ENCODE measurements at places on chromosomes 12 and 14.
A peak's percentile ranks its signal among the peaks of the same experiment; 100 is the strongest.

GRCh38 chr12:46946137-46946536 is 120.3 kb upstream of the SLC38A4 start:
- no peak for DNase-seq

GRCh38 chr12:129984106-129984505 is 80.3 kb upstream of the TMEM132D start:
- no peak for DNase-seq

DNA sequence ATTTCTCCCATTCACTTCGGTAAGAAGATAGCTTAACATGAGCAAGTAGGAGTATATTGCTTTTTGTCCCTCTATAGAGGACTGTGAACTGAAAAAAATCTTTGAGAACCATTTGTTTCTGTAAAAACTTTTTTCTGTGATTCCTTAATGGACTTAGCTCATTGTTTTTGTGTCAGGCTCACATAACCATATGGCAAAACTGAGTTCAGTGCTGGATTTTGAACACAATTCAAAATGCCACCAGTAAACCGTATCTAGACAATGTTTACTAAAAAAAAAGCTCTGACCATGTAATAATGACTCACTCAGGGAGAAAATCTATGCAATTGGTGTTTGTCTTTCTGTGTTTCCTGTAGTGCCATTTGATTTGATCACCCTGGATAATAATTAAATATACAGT is 5.2 kb downstream of the TRHDE start:
- DNase-seq = no peak

DNA sequence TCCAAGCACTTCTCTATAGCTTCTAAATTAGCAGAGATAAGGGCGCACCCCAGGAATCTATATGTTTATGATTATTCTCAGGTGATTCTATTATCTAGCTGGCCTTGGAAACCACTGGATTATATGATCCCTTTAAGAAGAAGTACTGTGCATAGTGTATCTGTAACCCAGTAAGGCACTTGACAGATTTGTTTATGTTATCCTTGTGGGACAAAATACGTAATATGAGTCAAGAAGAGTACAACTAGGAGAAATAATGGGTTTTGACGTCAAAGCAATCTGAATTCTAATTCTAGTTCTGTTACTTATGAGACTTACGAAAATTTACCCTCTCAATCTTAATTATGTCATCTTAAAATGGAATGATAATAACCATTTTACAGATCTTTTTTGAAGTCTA is 259.6 kb upstream of the NAV3 start:
- DNase-seq = no peak

GRCh38 chr12:32897687-32898573 is 1.4 kb upstream of the PKP2 start:
- no peak for DNase-seq

DNA sequence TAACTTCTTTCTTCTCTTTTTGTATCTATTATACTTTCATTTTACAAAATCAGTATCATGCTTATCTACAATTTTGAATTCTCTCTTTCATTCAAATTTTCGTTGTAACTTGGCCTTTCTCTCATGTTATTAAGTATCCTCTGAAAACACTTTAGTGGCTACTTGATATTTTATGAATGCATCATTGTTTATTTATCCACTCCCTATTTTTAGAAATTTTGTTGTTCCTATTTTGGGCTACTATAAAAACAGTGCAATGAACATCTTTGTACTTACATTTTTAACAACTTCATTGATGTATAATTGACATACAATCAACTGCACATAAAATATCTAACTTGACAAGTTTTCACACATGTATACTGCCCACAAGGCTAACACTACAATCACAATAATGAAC is 44.0 kb upstream of the AMIGO2 start:
- DNase-seq = no peak

DNA sequence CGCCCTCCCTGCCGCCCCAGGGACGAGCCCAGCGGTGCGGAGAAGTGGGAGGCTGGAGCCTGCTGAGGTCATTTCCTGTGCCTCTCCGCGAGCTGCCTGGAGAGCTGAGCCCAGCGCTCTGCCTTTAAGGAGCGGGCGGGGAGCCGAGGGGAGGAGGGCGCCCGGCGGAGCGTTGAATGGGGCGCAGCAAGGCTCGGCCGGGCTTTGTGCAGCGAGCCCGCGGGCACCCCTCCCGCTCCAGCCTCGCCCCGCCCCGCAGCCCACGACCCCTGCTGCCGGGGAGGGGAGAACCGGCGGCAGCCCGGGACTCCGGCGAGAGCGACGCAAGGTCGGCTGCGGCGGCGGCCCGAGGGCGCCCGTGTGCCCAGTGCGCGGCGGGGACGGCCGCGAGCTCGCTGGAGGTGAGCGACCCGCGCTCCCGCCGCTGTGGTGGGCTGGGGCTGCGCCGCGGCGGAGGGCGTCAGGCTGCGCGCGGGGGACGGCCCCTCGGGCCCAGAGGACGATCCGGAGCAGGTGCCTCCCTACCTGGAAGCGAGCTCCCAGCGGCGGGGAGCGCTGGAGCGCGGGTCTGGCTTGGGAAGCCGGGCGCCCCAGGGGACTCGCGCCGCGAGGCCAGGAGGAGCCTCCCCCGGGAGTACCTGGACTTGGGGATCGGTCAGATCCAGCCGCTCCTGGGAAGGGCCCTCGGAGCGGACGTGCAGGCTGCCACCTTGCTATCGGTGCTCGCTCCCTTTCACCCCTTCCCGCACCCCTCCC is at the start of gene PLEKHH1:
Gene PLEKHH1, plus strand, starts transcription at position 293 of the 756 bp plus-strand sequence. CDS start 8,578 bp downstream, outside the sequence.
- peak; percentile 31 for DNase-seq

- DNase-seq = no peak
Observed at GRCh38 chr12:127038761-127039160, 1228.2 kb upstream of the TMEM132C start.

DNA sequence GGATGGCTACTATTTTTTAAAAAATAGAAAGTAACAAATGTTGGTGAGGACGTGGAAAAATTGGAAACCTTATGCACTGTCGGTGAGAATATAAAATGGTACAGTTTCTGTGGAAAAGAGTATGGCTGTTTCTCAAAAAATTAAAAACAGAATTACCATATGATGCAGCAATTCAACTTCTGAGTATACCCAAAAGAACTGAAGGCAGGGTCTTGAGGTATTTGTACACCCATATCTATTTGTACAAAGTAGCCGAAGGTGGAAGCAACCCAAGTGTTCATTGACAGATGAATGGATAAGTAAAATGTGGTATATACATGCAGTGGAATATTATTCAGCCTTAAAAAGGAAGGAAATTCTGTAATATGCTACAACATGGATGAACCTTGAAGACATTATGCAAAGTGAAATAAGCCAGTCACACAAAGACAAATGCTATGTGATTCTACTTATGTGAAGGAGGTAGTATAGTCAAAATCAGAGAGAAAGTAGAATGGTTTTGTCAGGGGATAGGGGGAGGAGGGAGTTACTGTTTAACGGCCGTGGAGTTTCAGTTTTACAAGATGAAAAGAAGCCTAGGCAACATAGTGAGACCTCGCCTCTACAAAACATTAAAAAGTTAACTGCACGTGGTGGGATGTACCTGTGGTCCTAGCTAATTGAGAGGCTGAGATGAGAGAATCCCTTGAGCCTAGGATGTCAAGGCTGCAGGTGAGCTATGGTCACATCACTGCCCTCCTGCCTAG is 38.4 kb upstream of the CCT2 start:
- DNase-seq = no peak

GRCh38 chr12:124742111-124742510 is 121.6 kb downstream of the SCARB1 start:
- DNase-seq = no peak

GRCh38 chr12:78680596-78680995 is 184.0 kb upstream of the SYT1 start:
- no peak for DNase-seq

DNA sequence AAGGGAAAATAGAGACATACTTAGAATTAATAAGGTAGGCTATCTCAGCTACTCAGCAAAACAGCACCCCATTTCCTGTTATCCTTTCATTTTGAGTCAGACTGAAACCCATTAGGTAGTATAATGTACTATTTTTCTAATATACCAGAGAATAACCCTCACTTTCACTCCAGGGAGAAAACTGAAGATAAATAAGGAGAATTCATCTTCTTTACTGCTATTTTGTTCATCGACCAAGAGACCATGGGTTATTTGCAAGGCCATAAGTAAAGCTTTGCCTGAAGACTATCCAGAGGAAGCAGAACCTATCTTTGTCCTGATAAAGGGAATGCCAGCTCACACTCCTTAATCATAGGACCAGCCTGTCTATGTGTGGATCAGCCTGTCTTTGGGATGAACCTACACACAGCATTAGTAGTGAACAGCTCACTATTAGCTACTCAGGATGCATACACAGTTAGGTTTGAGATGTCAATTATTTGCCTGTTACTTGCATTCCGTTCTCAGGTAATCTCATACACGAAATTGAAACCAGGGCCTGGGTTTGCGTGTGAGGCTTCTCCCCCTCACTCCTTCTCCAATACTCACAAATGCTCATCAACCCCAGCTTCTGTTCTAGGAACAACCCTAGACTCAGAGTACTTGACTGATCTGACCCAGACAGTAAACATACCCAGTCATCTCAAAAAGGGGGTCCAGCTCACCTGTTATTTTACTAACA is 124.4 kb downstream of the DAD1 start:
- DNase-seq = no peak

- no peak for DNase-seq
Observed at GRCh38 chr14:53356361-53357150, 203.4 kb upstream of the DDHD1 start.

DNA sequence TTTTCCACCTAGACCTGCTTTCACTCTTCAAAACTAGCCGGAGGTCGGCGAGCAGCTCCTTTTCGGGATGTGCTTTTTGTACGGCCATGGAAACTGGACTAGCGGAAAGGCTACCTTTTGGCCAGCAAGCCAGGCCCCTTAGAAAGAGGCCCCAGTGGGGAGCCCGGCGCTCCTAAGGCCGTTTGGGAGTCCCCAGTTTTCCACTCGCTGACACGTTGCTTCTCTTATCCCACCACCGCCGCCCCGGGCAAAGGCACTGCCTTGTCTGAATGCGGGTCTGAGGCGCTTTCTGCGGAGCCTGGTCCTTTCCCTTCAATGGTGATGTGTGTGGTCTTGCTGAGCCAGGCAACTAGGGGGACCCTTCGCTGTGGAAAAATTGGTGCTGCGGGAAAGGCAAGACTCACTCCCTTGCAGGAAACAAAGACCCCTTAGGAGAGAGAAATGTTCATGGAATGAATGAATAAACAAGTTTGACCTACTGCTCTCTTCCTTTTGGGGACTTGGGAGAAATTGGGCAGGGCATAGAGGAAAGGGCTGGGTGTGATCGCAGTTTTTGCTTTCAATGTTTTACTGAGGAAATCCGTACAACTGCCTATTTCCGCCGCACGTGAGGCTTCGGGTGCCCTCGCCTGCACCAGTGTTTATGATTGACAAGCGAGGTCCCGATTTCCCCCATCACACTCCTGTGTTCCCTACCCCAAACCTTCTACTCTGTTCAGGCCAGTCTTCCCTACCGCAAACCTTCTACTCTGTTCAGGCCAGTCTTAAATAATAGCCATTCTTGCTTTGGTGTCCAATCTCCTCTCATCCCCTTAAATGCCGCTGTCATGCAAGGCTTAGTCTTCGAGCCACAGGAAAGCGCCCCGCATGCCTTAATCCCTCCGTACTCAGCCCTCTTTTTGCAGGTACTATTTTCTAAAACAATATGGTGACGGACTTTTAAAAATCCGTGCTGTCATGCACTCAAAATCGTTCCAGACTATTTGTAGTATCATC is 1.0 kb upstream of the SLC38A2 start:
- DNase-seq = no peak

DNA sequence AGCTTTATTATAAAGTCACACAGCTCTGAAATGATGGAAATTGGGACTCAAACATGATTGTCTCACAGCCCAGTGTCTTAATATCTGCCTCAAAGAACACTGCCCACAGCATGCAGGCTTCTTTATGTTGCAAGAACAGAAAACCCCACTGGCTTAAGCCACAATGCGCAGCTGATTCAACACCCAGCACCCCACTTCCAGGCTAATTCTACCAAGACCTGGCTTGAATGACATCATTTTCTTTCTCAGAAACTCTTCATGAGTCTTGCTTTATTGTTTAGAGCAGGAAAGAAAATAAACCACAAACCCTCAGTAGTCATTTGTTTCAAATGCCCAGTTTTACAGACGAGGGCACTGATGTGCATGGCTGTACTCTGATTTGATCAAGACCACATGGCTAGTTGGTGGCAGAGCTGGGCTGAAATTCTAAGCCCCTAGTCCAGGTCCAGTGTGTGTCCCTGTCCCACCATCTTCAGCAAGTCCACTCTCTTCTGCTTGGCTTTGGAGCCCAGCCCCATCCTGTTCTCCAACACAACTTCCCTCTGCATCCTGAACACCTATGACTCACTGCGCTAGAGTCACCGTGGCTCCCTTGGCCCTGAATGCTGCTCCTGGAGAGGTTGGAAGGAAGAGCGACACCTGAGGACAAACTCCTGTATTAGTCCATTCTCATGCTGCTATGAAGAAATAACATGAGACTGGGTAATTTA is 50.3 kb upstream of the SRSF5 start:
- DNase-seq = no peak

GRCh38 chr12:123131879-123132402 is 18.9 kb downstream of the PITPNM2 start:
- DNase-seq = peak; percentile 14

- DNase-seq = no peak
Observed at GRCh38 chr12:85632390-85632789, 203.8 kb downstream of the RASSF9 start.

DNA sequence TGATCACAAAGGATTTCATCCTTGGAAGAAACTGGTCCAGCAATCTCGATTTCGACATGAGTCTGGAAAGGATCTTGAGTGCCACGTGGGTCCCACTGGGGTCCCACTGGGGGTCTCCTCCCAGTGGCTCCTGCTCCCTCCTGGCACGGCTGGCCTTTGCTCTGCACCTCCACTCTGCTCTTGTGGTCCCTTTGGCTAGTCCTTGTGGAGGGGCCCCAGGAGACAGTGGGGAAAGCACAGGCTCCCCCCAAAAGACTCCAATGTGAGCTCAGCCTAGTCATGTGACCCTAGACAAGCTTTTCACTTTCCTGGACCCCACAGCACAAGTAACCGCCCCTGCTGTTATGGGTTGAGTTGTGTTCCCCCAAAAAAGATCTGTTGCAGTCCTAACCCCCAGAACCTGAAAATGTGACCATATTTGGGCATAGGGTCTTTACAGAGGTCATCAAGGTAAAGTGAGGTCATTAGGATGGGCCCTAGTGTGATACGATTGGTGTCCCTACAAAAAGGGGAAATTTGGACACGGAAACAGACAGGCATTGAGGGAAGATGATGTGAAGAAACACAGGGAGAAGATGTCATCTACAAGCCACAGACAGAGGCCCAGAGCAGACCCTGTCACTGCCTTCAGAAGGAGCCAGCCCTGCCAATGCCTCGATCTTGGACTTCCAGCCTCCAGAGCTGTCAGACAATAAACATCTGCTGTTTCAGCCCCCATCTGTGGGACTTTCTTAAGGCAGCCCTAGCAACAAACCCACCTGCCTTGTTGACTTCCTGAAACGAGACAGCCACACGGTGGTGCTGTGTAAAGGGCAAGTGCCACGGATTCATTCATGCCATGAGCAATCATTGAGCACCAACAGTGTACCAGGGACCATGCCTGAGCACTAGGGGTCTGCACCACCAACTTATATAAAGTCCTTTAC is 23.8 kb upstream of the PPP2R5C start:
- DNase-seq = no peak

- DNase-seq = no peak
Observed at GRCh38 chr12:93456077-93456476, 11.2 kb upstream of the MRPL42 start.

- DNase-seq = peak; percentile 2
Observed at GRCh38 chr12:49200919-49201594, 12.2 kb upstream of the TUBA1A start.

- no peak for DNase-seq
Observed at GRCh38 chr12:50061946-50062686, 4.7 kb downstream of the ASIC1 start.

- DNase-seq = no peak
Observed at GRCh38 chr14:55654243-55654642, 74.2 kb downstream of the KTN1 start.
